ENCODE measurements at places on chromosomes 6 and 20.

- peak; percentile 36 for DNase-seq
Measured at GRCh38 chr20:10376270-10377075, 57.5 kb downstream of the MKKS start.

GRCh38 chr6:142407685-142408273 is 106.0 kb downstream of the ADGRG6 start:
- no peak for DNase-seq

DNA sequence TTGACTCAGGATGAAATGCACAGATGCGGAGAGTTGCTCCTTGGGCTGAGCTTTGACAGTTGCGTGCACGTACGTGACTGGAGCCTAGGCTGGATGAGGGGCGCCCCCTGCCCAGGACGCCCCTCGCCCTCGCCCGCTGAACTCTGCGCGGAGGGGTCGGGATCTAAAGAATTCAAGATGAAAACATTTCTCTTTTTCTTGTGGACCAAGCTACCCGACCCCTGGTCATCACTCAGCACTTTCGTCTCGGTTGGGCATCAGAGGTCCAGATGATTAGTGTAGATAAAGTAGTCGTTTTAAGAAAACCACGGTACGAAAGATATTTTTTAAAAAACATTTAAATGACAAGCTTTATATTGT is 700 bp downstream of the DTD1 start:
- no peak for DNase-seq

DNA sequence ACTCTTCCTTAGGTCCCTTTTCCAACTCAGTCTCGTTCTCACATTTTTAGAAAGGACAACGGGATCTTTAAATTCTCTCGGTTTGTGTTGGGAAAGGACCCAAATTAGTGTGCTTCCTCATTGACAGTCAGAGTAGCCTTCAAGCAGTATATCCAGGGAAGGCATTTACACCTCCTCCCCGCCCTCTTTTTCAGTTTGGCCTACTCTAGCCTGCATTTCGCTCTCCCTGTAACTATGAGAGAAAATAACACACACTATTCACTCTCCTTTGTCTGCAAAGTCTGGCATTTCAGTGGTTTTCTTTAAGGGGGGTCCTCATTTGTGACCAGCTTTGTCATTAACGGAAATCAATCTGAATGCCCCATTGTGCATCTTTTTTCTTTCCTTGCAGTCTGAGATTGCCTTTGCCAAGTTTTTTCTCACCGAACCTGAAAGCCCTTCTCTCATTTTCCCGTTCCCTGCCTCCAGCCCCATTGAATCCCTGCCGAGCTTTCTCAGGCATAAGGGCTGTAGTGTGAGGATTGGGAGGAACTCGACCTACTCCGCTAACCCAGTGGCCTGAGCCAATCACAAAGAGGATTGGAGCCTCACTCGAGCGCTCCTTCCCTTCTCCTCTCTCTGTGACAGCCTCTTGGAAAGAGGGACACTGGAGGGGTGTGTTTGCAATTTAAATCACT is 393 bp upstream of the FABP7 start:
- DNase-seq: no peak

GRCh38 chr6:126075335-126076071 is 89.2 kb downstream of the TRMT11 start:
- DNase-seq: no peak

DNA sequence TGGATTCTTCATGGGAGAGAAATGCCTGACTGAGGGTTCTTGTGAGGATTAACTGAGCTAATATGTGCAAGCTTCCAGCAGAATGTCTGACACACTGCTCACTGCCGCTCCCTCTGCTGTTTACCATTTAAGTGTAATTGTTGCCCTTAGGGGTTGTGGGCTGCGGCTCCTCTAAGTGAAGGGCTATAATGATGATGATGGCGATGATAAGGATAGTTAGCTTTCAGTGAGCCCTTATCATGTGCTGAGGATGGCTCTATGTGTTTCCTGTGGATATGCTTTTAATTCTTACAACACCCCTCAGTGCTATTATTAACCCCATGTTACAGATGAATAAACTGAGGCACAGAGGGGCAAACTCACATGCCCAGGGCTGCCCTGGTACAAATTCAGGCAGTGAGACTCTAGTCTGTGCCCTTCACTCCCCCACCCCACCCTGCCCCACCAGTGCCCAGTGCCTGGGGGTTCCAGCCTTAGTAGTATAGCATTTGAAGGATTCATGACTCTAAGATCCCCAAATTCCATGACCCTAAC is 33.4 kb downstream of the TGM2 start:
- DNase-seq: no peak

GRCh38 chr20:35291654-35292503 is at the start of gene FAM83C:
TSS of gene FAM83C (minus strand) at chr20:35292425. CDS start at chr20:35292304, 121 bp downstream.
- no peak for DNase-seq

DNA sequence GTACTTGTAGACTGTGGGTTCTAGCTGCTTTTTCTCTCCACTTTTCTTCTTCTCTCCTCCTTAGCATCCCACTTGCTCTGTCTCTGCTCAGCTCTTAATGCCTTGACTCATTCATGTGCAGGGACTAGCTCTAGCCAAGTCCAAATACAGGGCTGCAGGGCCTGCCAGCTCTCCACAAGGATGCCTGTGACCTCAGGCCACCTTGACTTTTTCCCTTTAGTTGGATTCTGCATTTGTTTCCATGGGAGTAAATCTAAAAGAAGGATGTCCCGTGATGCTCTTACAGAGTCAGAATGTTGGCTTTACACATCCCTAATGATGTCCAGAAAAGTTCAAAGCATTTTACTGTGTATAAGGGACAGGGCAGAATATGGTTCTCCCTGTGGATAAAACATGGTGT is 101.8 kb upstream of the PREP start:
- DNase-seq: no peak

DNA sequence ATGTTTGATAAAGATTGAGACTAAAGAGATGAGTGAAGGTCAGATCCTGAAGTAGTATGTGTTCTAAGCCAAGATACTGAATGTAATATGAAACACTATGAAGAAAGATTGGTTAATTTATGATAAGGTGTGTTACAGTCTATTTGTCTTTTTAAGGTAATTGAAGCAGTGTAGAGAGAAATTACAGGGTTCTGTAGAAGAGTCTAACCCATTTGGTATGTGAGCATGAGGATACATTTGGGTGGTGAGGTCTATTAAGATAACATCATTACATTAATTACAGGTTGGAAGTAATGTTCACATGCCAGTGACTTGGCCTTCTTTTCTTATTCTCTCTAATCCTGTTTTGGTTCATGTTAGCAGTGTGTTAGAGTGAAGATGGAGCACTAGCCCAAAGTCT is 61.4 kb downstream of the AFDN start:
- no peak for DNase-seq

DNA sequence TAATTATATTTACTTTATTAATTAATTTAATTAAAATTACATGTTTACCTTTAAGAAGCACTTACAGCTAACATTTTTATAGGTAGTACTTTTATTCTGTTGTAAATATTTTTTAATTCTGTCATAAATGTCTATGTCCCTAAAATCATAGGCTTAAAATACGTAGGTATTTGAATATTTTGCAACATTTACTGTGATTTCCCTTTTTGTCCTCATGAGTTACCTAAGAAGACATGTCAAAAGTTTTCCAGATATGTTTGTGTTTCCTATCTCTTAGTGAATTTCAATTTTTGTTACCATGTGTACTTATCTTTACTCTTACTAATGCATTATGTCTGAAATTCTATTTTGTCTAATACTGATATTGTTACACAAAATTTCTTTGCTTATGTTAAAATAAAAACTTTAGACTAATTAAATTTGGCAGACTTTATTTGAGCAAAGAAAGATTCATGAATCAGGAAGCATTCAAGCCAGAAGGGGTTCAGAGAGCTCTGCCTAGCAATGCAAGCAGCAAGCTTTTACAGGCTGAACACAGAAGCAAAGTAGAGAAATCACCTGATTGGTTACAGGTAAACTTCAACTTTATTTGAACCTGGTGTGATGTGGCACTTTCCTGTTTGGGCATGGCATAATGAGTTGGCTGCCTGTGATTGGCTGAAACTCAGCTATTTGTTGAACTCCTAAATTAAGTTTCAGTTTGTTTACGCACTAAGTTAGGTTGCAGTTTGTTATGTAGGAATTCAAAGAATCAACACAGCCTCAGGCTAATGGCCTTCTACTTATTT is 123.2 kb upstream of the TMEM170B start:
- DNase-seq: no peak

DNA sequence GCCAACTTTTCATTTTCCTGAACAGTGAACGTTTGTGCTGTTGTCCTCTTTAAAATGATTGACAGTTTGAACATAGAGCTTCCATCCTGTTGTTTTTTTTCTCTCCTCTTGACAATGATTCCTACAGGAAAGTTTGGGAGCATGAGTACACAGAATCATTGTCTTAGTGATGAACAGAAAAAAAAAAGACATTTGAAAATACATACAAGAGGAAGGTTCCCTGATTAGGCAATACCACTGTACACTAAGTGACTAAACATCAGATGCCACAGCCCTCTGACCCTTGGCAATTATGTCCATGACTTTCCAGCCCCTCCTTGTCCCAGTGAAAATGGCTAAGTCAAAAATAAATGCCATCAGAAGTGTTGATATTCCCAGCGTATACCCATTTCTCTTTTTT is 71.5 kb downstream of the RTN4IP1 start:
- no peak for DNase-seq

- no peak for DNase-seq
Measured at GRCh38 chr6:152874846-152875568, 107.8 kb downstream of the FBXO5 start.

DNA sequence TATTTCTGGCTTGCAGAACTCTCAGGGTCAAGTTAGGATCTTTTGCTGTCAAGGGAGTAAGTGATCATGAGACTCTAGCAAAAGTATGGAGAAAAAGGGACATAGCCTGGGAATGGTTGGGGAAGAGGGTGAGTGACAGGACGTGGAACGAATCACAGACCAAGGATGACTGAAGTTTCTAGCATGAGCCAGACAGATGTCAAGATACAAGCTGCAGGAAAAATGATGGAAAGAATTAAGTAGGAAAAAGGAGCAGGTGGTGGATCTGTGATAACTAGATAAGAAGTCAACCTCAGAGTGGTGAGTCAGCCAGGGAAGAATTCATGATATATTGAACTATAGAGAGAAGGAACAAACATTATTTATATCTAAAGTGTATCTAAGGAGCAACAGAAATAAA is 159.8 kb upstream of the SYNDIG1 start:
- DNase-seq: no peak

GRCh38 chr6:21078497-21078896 is 515.1 kb upstream of the SOX4 start:
- no peak for DNase-seq
